ENCODE measurements at places on chromosomes 4 and X. TPM values are rescaled to one million over a fixed set of nuclear protein-coding genes. Genes with fewer than 3 reads are reported as not detected.
A peak's percentile ranks its signal among the peaks of the same experiment; 100 is the strongest.

Gene NXF2
- not detected for total RNA-seq

DNA sequence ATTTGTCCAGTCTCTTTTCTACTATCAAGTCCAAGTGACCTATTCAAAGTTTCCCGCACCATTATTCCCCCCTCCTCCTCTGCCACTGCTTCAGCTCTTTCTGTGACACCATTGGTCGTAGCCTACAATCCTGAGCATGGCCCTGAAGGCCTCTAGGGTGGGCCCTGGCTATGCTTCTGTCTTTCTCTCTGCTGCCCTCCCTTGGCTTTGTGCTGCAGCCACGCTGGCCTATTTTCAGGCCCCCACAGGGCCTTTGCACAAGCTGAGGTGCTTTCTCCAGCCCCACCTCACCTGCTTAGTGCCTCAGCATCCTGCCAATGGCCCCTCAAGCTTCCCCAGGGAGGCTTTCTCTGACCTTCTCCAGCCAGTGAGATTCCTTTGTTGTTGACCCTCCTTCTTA, 156.5 kb downstream of the NHS start:
- no peaks in the 10 kb centered on the region for H3K27me3 ChIP-seq
- no peaks in the 10 kb centered on the region for H3K36me3 ChIP-seq
- no peak for DNase-seq
- no peak overlapping the region for H3K27ac ChIP-seq
- H3K4me1 ChIP-seq = no peaks in the 10 kb centered on the region

GRCh38 chr4:54779476-54780148, 121.9 kb downstream of the KIT start:
- no peaks in the 10 kb centered on the region for H3K4me1 ChIP-seq
- DNase-seq = no peak
- no peaks in the 10 kb centered on the region for H3K36me3 ChIP-seq
- H3K27ac ChIP-seq = no peak overlapping the region
- no peak overlapping the region for H3K4me3 ChIP-seq

DNA sequence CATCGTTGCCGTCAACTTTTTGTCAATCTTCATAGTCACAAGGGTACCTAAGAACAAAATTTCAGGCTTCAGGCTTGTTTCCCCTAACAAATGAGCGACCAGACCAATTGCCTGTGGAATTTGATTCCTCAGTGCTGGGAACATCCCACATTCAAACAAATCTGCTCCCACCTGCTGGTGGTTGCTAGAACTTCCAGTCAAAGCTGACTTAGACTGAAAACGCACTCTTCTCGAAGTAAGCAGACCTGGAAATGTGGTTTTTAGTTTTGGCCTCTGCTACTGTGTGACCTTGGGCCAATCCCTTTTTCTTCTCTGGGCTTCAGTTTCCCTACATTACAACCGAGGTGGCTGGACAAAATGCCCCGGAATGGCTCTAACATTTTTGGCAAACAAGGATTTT, 1.8 kb upstream of the GABRQ start:
- no peaks in the 10 kb centered on the region for H3K36me3 ChIP-seq
- no peak overlapping the region for H3K4me3 ChIP-seq
- no peak overlapping the region for H3K27ac ChIP-seq
- no peaks in the 10 kb centered on the region for H3K4me1 ChIP-seq
- DNase-seq = no peak
- H3K27me3 ChIP-seq = no peaks in the 10 kb centered on the region

Gene KLHL15
- 7.4 TPM for total RNA-seq

DNA sequence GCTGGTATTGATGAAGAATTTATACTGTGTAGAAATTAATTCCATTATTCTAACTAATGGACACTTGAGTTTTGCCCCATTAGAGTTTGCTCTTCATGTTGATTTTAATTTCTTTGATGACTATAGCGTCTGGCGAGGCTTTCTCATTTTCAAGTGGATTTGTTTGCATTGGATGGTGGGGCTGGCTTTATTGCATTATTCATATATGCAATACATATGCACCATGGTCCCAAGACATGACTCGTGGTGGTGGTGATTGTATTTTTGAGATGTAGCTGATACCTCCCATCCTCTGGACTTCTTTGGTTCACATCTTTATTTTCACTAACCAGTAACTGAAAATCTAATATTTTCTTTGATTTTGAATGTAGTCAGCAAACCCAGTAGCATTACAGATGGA, 39.8 kb downstream of the PTTG2 start:
- no peaks in the 10 kb centered on the region for H3K4me1 ChIP-seq
- H3K27ac ChIP-seq = no peak overlapping the region
- no peak overlapping the region for H3K4me3 ChIP-seq
- no peaks in the 10 kb centered on the region for H3K36me3 ChIP-seq
- no peak for DNase-seq
- H3K27me3 ChIP-seq = no peaks in the 10 kb centered on the region

Gene TTC29
- total RNA-seq = not detected

DNA sequence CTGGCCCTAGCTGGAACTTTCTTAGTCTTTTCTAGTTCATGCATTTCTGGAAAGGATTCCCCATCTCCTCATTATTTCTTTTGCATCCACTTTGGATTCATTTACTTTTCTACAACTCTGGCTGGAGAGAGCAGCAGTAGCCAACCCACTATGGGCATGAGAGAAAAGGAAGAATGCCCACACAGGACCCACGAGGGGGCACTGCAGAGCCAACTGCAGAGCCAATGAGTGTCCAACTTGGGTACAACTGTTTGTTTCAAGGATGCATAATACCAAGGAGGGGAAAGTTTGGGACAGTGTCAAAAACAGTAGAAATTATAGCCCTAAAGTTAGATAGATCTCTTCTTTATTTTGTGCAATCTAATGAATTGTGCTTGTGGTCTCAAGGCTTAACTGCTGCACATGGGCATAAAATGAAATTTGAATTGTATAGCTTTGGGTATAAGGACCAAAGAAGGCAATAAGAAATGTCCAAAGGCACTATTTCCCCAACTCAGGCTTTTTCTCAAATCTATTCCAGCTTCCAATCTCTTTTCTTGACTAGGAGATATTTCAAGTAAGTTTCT, 230.6 kb downstream of the NSUN7 start:
- DNase-seq = no peak
- H3K4me3 ChIP-seq = no peak overlapping the region
- no peak overlapping the region for H3K27ac ChIP-seq

GRCh38 chr4:124121461-124121971, 591.0 kb downstream of the ANKRD50 start:
- H3K27me3 ChIP-seq = no peaks in the 10 kb centered on the region
- no peak for DNase-seq
- no peak overlapping the region for H3K4me3 ChIP-seq
- no peaks in the 10 kb centered on the region for H3K4me1 ChIP-seq

Gene WNK3
- total RNA-seq = 0.18 TPM

- no peak overlapping the region for H3K4me3 ChIP-seq
- H3K27ac ChIP-seq = no peak overlapping the region
- DNase-seq = no peak
- no peaks in the 10 kb centered on the region for H3K27me3 ChIP-seq
- no peaks in the 10 kb centered on the region for H3K36me3 ChIP-seq
- H3K4me1 ChIP-seq = no peaks in the 10 kb centered on the region
These were observed 1142.2 kb downstream of the C4orf33 start for GRCh38 chr4:130238121-130238520.

GRCh38 chr4:25916870-25917269, 2.9 kb downstream of the SMIM20 start:
- H3K27me3 ChIP-seq = no peaks in the 10 kb centered on the region
- no peak overlapping the region for H3K27ac ChIP-seq
- DNase-seq = no peak

Gene NPY2R
- not detected for total RNA-seq

DNA sequence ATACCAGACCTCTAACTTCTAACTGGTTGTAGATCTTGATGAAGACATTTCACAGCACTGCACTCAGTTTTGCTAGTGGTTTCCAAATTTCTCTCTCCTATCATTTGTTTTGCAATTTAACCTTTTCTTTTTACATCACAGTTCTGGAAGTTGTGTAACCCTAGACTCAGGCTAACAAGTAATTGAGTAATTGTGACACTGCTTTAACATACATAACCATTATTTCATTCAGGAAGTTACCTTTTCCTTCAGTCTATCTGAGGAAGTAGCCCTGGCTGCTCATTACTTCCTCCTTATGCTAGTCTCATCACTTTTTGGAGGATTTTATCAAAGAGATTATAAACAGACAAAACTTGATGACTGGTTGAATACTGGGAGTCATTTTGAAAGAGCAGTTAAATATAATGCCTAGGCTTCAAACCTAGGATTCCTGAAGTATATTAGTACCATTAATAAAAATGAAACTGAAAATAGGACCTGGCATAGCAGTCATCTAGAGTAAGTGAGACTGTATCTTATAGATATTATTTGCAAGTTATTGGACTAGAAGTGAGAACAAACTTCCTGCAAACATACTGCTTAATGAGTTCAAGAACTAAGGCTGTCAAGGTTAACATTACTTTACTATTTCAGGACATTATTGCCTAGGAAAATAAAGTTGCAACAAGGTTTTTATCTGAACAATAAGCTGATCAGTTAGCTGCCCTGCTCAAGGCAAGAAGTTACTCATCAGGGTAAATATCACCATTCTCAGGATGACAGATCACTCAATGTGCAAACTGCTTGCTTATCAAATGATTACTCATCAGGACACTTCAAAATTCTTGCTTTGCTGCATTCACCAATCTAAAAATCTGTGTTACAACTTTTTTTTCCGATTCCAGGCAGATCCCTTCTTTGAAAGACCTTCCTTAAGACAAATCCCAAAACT, 25.6 kb upstream of the TEX13C start:
- no peaks in the 10 kb centered on the region for H3K36me3 ChIP-seq
- H3K4me1 ChIP-seq = no peaks in the 10 kb centered on the region
- H3K27ac ChIP-seq = no peak overlapping the region
- DNase-seq = no peak
- no peaks in the 10 kb centered on the region for H3K27me3 ChIP-seq
- H3K4me3 ChIP-seq = no peak overlapping the region

DNA sequence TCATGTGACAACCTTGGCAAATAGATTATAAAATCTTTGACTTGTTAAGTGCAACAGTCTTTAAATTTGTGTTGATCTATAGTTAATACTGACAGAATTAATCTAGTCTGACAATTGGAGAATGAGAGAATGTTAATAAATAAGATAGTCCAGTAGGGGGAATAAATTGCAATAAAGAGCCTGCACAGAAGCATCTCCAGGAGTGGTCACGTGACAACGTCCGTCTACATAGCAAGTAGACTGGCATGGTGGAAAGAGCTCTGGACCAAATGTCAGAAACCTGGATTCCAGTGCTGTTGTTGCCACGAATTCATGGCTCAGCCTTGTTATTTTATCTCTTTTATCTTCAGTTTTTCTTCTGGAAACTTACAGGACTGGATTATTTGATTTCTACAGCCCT, 436.5 kb downstream of the RAB28 start:
- H3K27ac ChIP-seq = no peak overlapping the region
- H3K27me3 ChIP-seq = no peaks in the 10 kb centered on the region
- no peaks in the 10 kb centered on the region for H3K4me1 ChIP-seq

Gene GAGE12H
- total RNA-seq = not detected

Gene SHROOM2
- 3.8 TPM for total RNA-seq

Gene RAB39B
- total RNA-seq = not detected

Gene TEX11
- not detected for total RNA-seq

DNA sequence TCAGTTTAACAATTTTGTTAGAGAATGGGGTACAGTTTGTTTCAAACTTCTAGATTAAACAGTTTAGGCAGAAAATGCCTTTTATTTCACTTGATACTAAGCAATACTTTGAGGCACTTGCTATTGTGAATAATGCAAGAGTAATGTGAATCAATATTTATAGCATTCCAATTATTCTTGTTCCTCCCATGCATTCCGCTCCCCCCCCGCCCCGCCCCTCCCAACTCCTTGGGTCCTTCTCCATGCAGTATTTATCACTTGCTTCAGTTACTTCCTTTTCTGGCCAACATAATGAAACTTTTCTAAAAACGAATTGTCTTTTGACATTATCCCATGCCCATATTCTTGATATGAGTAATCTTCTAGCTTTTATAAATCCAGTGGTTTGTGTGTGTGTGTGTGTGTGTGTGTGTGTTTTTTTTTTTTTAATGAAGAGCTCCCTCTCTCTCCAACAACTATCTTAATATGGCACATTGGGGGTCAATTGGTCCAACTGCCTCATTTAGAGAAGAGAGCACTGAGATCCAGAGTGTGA, 1.6 kb downstream of the BANK1 start:
- no peaks in the 10 kb centered on the region for H3K27me3 ChIP-seq
- no peaks in the 10 kb centered on the region for H3K4me1 ChIP-seq
- H3K27ac ChIP-seq = peak overlapping the region; percentile 94
- H3K4me3 ChIP-seq = peak overlapping the region; percentile 76

GRCh38 chrX:8520178-8520577, 55.5 kb downstream of the VCX3B start:
- no peak for DNase-seq
- no peaks in the 10 kb centered on the region for H3K27me3 ChIP-seq
- no peaks in the 10 kb centered on the region for H3K4me1 ChIP-seq
- H3K27ac ChIP-seq = no peak overlapping the region
- H3K36me3 ChIP-seq = no peaks in the 10 kb centered on the region
- no peak overlapping the region for H3K4me3 ChIP-seq

Gene MMRN1
- total RNA-seq = 13.5 TPM

DNA sequence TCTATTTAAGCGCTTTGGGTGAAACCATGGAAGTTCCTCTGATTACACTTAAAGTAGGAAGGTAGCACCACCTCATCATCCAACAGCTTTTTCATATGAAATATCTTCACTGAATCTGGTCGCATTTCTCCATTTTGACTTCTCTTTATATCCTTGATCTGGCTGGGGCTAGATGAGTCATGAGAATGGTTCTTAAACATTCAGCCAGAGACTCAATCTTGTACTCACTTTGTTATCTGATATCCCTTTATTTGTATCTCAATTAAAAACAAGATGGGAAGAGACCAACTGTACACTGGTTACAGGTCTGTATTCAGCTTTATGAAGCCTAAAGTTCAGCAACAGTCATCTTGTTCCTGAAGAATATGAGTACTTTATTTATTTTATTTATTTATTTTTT, 84.9 kb downstream of the CBLL2 start:
- DNase-seq = no peak
- H3K27ac ChIP-seq = no peak overlapping the region
- no peaks in the 10 kb centered on the region for H3K36me3 ChIP-seq
- no peaks in the 10 kb centered on the region for H3K27me3 ChIP-seq

Gene NOX1
- total RNA-seq = not detected

DNA sequence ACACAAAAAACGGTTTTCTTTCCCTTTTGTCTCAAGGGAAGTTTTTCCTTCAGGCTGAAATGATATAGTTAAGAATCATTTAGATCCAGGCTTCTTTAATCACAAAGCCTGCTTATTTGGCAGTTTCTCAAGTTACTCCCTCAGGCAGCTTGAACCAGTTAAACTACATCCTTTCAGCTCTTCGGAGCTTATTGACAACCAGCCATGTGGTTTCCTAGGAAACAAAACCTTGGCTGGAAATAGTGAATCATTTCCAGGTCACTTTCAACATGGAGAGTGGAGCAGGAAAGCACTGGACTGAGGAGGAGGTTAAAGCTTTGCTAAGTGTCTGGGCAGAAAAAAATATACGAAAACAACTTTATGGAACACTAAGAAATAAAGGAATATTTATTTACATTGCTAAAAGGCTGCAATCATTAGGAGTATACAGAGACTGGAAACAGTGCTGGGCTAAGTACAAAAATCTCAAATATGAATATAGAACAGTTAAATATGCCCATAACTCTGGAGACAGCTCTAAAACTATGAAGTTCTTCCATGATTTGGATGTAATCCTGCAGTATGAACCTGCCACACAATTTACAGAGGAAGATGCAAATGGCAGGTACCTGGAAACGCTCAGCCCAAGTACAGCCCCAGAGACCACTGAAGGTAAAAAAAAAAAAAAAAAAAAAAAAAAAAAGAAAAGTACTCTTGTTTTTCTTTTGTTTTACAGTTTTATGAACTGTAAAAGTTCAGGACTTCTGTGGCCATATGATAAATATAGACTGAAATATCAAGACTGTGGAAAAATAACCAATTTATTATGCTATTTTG, 23.2 kb upstream of the AASDH start:
- H3K27me3 ChIP-seq = no peaks in the 10 kb centered on the region
- H3K4me3 ChIP-seq = peak overlapping the region; percentile 8

Measured in Peyer's patch (tissue), 4 donors.